ENCODE measurements at places on chromosomes 12 and 14.

DNA sequence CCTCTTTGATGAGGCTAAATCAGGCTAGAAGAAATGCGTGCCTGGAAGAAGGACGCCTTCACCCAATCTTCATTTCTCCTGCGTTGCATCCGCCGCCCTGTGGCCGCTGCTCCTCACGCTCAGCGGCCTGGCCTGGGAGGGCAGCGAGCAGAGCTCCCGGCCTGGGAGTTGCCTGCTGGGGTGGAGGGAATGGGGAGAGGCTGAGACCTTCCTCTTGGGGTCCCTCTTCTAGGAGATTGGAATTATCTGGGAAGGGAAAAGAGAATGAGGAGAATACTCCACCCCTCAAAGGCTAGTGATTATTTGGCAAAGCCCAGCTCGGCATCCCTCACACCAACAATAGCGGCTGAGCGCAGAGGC, 2.4 kb upstream of the HOXC12 start:
- no peak for DNase-seq

DNA sequence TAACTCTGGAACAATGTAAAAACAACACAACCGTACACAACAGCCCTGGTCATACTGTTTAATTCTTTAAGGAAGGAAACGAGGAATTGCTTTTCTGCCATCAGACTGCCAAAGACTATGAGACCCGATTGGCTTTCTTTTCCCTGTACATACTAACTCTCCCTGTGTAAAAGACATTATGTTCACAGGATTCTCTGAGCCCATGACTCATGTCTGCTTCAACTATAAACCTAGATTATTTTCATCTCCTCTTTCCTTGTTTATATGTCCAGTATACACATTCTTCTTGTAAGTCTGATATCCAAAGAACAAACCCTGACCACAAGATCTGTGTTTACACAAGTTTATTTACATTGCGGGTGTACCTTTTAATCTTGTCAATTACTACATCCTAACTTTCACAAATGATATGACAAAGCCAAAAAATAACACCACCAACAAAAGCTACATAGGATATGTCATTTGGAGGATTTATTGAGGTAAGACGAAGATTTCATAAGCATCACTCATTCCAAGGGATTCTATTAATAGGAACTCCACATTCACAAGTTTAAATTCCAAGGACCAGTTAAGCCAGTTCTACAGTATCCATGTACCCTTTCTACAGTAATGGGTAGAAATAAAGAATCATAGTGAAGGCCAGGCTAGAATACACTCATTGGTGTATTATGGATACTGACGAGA, 67.3 kb downstream of the STXBP6 start:
- no peak for DNase-seq

GRCh38 chr14:102945346-102946130, 23.1 kb downstream of the AMN start:
- no peak for DNase-seq

GRCh38 chr12:118307069-118307954, 65.4 kb downstream of the TAOK3 start:
- peak; percentile 39 for DNase-seq

DNA sequence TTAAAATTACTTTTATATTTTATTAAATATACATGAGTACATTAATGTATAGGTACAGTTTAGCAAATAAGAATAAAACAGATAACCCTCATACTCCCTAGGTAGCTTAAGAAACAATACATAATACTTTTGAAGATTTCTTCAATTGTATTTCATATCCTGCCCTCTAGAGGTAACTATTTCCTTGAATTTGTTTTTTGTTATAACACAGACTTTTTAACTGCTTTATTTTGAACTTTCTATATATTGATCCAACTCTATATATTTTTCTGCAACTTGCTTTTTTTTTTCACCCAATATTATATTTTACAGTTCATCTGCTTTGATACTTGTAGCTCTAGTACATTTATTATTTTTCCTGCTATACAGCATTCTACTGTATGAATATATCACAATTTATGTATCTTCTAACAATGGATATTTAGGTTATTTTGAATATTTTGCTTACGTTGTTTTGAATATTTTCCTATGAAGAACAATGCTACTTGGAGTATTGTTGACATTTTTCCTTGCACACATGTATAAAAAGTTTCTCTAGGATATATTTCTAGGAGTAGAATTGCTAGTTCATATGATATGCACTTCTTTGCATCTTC, 72.8 kb upstream of the ABCD2 start:
- DNase-seq, result no peak

DNA sequence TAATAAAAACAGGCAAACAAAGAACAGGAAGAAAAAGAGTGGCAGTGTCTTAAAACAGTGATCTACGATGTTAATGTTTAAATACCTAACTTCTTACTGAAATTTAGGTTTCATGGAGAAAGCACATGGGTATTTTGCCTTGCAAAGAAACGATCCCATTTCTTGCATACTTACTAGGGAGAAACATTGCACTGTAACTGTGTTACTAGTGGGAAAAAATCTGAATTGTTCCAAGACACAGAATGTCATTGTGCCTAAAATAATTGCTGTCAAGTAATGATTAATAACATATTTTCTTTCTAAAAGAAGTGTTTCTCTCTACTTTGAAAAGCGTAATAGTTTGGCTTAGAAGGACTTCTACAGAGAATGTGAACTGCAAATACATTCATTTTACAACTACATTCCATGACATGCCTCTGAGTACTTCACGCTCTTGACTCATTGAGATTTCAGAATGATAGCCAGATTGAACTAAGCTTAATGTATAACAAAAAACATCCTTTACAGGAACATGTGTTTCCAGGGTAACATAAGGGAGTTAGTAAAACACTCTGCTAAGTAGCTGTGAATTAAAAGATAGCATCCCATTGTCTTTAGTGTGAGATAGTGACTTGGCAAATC, 256.2 kb upstream of the CPNE8 start:
- no peak for DNase-seq

DNA sequence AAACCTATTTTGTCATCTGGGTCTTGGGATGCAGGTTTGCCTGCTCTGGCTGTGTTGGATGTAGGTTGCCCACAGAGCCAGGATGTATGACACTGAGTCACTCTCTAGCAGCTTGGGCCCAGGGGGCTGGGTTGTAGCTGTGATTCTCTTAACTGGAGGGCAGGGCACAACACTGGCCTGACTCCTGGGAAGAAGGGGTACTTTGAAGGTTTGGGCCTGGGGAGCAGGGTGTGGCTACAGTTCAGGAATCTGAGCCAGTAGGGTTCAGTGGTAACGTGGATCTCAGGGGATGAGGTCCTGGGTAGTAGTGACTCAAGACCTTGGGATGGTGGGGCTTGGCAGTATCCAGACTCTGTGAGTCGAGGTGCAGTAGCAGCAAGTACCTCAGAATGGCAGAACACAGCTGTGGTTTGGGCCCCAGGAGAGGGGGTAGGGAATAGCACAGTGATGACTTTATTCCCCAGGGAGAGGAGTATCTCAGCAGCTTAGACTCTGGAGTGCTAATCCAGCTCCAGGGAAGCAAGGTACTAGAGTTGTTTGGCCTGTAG, 25.7 kb downstream of the TBC1D15 start:
- no peak for DNase-seq

- DNase-seq, result no peak
These were observed 165.4 kb downstream of the PHETA1 start for GRCh38 chr12:111203446-111203845.

DNA sequence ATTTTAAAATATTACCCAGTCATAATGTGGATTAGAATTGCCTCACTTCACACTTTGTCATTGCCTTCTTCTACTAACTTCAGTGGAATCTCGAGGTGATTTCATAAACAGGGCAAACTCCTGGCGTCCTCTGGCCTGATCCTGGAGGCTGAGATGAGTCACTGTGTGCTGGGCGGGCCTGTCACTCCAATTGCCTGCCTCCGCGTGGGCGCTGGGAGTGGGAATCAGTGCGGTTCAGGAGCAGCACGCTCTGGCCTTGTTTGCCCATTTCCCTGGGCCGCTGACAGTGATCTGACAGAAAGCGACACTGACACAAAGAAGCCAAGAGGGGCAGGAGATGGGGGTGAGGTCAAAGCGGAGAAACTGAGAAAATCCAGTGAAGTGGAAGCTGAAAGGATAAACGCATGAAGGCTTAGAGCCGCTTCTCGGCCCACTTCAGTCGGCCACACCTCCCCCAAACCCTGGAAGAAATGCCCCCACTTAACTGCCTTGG, 29.7 kb downstream of the LGR5 start:
- DNase-seq, result no peak

GRCh38 chr12:100778967-100779590, 15.5 kb upstream of the ANO4 start:
- no peak for DNase-seq

DNA sequence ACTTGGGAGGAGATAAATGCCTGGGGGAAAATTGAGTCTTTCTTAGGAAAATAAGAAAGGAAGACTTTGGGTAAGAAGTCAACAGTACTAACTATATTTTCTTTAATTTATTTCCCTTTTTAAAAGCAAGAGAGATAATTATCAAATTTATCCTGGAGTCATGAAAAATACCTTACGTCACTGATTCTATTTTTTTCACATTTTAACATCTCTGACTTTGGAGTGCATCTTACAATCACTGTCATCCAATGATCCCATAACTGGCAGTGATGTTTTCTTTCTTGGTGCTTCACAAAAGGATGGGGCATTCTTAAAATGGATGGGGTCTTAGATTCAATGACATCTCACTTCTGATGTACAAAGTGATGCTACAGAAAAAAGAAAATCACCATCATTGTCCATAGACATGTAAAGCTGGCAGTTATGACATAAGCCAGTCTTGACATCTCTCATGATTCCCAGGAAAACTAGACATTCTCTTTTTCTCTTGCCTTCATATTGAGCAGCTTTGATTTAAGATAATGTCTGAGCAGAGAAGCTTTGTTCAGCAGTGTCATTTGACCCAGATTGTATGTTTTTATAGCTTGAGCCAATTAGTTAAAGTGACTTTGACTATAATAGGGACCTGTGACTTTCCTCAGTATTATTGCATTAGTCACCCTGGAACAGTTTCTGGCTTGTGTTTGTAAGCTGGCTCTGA, 236.2 kb downstream of the EGLN3 start:
- DNase-seq, result no peak

DNA sequence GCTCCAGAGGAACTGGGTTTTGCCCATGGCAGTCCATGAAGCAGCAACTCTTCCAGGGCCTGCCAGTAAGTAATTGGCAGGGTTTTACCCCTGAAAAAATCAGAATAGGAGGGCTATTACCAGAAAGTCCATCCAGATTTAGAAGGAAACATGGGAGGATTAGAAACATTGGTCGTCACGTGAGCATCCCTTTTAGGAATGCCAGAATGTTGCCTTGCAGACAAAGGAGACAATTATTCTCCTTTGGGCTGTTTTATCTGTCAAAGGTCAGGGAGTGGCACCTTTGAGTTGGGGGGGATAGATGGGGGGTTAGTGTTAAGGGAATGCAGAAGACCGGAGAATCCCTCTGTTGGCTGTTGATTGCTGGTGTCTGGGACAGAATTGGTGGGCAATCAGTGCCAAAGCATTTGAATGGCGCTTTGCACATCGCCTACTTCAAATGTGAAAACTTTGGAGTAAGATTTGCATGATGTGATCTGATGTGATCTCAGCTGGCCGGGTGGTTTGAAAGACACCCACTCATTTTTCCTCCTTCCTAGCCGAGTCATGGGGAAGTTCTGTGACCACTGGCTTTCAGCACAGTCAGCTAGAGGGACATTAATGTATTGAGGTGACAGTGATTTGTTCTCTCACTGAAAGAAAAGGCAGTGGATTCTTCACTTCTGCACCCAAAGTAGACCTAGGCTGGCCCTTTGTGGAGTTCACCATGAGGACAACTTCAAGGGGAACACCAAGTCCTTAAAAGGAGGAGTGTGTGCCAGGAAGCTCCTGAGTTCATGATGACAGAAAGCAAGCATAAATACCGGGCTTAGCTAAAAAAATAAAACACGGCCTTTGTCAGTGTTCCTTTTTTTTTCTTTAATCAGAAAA, 31.4 kb downstream of the FLVCR2 start:
- DNase-seq, result no peak

GRCh38 chr12:28563286-28563685, 373.0 kb downstream of the CCDC91 start:
- no peak for DNase-seq

GRCh38 chr14:93100100-93100499, 15.6 kb downstream of the ITPK1 start:
- no peak for DNase-seq

GRCh38 chr12:87943762-87944161, 85.4 kb downstream of the C12orf50 start:
- no peak for DNase-seq

DNA sequence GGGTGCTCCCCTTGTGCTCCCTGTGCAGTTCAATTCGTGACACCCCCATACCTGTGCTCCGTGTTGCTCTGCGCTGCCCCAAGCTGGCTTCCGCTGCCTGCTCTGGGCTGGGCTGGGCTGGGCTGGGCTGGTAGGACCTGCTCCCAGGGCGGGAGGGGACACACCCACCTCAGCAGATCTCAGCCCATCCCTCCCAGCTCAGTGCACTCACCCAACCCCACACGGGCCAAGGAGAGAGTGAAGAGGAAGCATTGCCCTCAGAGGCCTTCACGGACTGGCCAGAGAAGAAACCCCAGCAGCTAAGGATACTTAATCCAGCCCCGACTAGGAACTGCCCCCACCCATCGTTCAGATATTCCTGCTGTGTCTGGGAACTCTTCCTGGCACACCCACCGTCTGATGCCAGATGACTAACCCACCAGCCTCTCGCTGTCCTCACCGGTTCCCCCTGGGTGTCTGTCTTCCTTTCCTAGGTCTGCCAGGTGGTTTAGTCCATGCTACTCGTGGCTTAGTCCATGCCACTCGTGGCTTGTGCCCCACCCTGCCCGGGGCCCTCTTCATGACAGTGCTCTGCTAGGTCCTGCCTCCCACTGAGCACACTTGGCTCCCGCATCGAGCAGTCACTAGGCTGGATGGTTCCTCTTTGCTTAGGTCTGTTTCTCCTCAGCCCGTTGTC, at the start of gene LPAR5:
Gene LPAR5 (minus strand): TSS at position 104 of the 676 bp plus-strand sequence. CDS start 14,711 bp downstream, outside the sequence.
- DNase-seq, result no peak

- no peak for DNase-seq
These were observed 3.3 kb upstream of the TTC9 start for GRCh38 chr14:70638416-70638815.

- DNase-seq, result no peak
These were observed 240.4 kb downstream of the CHST11 start for GRCh38 chr12:104697186-104697585.

DNA sequence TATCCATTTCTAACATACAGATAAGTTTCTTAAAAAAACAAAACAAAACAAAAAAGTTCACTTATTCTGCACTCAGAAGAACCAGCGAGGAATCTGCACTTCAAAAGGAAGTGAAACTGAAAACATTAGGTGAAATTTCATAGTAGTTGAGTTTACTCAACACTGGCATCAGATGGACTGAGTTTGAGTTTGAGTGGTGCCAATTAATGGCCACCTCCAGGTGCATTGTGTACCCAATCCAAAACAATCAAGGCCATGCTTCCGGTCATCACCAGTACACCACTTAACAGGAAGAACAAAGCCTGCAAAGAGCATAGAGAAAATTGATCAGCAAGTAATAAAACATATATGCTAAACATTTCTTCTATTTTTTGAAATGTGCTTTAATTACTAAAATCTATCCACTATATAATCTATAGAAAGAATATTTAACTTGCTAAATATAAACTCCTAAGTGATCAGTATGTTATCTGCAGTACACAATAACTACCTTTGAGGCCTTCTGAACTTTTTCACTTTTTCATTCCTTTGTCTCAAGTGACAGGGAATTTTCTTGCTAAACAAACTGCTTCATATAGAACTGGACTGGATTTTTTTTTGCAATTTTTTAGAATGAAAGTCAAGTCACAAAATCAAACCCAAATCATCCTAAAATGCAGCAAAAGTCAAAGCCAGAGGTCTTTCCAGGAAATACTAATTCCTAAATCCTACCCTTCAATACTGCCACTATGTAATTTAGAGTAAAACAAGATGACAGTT, 11.5 kb downstream of the SLC38A2 start:
- no peak for DNase-seq

GRCh38 chr14:68634874-68635595, 157.8 kb downstream of the ZFP36L1 start:
- no peak for DNase-seq
